ENCODE measurements at places on chromosomes 1 and 21. TPM values are rescaled to one million over a fixed set of nuclear protein-coding genes. Genes with fewer than 3 reads are reported as not detected.

GRCh38 chr21:43645136-43645891 is 14.0 kb downstream of the HSF2BP start:
- DNase-seq = no peak
- peaks cover 24% of the 10 kb centered on the region for H3K4me1 ChIP-seq
- H3K36me3 ChIP-seq = no peaks in the 10 kb centered on the region
- H3K4me3 ChIP-seq = peak overlapping the region; percentile 81

- DNase-seq = no peak
- H3K36me3 ChIP-seq = no peaks in the 10 kb centered on the region
Measured at GRCh38 chr1:201740086-201740541, 88.8 kb upstream of the IPO9 start.

DNA sequence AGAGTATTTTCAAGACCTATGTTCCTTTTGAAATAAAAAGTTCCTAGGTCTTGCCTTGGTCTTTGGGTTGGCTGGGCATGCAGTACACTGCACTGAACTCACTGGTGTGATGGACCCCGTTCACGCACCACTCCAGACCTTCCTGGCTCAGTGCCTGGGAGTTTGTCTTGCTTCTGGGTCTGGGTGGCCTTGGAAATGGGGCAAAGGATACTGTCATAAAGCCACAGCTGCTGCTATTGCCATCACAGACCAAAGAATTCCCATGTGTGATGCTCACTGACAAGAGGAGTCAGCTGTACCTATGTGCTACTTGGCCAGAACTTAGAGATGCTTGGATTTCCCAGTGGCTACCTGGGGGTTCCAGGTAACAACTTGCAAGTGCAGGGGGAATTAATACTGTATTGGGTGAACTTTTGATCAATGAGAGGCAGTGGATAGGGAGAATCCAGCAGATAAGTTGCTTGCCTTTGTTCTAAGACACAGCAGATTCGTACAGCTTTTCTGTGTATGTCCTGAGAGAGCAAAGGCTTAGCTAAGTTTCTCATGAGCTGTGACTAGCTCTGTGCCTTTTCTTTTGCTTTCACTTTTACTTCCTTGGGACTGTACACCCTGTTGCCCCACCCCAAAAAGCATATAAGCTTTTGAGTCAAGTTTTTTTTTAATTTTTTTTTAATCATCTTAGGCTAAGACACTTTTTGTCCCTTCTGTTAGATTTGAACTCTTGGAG is 115.3 kb downstream of the RUNX1 start:
- no peaks in the 10 kb centered on the region for H3K27me3 ChIP-seq
- H3K4me3 ChIP-seq = peak overlapping the region; percentile 82
- peaks cover 5% of the 10 kb centered on the region for H3K36me3 ChIP-seq
- H3K27ac ChIP-seq = peak overlapping the region; percentile 91
- H3K4me1 ChIP-seq = peaks cover 52% of the 10 kb centered on the region
- peak; percentile 36 for DNase-seq

DNA sequence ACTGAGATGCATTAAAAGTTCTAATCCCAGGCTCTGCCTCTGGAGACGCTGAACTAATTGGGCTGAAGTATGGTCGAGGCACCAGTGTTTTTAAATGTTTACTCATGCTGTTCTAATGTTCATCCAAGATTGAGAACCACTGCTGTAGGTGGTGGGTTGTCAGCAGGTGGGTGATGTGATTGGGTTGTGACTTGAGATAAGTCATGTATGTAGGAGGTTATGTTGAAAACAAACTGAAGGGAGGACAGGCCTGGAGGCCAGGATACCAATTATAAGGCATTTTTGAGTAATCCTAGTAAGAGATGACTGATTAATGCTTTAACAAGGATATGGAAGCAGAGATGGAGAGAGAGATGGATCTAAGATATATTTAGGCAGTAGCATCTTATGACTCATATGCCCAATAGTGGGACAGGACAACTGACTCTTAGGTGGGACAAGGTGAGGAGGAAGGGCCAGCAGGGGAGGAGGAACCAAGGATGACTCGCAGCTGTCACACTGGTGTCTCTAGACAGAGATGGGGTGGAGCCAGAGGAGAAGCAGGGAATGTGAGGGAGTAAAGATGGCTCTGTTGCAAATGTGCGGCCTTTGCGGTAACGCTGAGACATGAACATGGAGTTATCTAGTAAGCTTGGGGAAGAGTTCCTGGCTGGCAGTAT is 29.3 kb downstream of the RAB4A start:
- no peak for DNase-seq
- peaks cover 32% of the 10 kb centered on the region for H3K36me3 ChIP-seq
- no peaks in the 10 kb centered on the region for H3K27me3 ChIP-seq
- H3K4me3 ChIP-seq = no peak overlapping the region
- no peak overlapping the region for H3K27ac ChIP-seq

GRCh38 chr1:38120552-38121230 is 74.1 kb upstream of the POU3F1 start:
- H3K4me3 ChIP-seq = no peak overlapping the region
- H3K27me3 ChIP-seq = peaks cover 7% of the 10 kb centered on the region
- no peaks in the 10 kb centered on the region for H3K4me1 ChIP-seq
- no peak for DNase-seq
- no peak overlapping the region for H3K27ac ChIP-seq

- DNase-seq = no peak
- H3K36me3 ChIP-seq = no peaks in the 10 kb centered on the region
- H3K4me1 ChIP-seq = no peaks in the 10 kb centered on the region
- no peak overlapping the region for H3K4me3 ChIP-seq
- no peak overlapping the region for H3K27ac ChIP-seq
- peaks cover 22% of the 10 kb centered on the region for H3K27me3 ChIP-seq
Measured at GRCh38 chr1:85342207-85342606, 65.8 kb upstream of the BCL10 start.

- no peak for DNase-seq
- H3K4me1 ChIP-seq = peaks cover 25% of the 10 kb centered on the region
- H3K36me3 ChIP-seq = peaks cover 24% of the 10 kb centered on the region
- no peak overlapping the region for H3K4me3 ChIP-seq
- H3K27ac ChIP-seq = peak overlapping the region; percentile 25
Measured at GRCh38 chr1:25896266-25896665, 10.0 kb downstream of the STMN1 start.

DNA sequence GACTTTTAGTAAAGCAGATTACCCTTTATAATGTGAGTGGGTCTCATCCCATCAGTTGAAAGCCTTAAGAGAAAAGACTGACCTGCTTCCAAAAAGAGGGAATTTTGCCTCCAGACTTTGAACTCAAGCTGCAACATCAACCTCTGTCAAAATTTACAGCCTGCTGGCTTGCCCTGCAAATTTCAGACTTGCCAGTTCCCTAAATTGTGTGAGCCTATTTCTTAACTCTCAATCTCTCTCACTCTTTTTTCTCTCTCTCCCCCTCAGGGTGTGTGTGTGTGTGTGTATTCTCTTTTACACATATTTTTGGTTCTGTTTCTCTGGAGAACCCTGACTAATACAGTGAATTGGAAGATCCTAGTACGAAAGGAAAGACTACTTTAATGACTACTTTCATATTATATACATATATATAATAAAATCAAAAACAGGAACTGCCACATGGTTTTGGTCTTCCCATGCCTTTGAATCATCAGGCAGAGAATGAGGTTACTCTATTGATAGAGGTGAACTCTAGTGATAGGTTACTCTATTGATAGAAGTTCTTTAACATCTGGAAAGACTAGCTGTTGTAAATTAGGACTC is 6.4 kb downstream of the OR2C3 start:
- no peak overlapping the region for H3K27ac ChIP-seq
- no peak overlapping the region for H3K4me3 ChIP-seq
- H3K36me3 ChIP-seq = no peaks in the 10 kb centered on the region
- H3K4me1 ChIP-seq = no peaks in the 10 kb centered on the region

DNA sequence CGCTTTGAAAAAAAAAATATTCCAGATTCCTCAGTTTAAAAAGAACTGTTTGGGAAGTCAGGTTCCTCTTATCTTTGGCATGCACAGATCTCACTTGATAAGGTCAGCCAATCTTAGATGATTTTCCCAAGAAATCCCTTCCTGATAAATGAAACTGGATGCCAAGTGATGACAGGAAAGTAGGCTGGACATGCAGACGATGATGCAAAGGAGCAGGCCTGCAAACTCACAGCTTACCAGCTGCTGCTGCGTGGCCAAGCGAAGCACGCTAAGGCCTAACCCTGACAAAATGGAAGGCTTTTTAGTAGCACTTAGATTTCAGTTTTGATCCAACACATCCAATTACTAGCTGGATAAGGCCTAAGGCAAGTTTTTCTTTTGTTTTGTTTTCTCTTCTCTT is 10.1 kb downstream of the TADA1 start:
- peaks cover 36% of the 10 kb centered on the region for H3K36me3 ChIP-seq
- no peak overlapping the region for H3K27ac ChIP-seq
- no peaks in the 10 kb centered on the region for H3K27me3 ChIP-seq
- DNase-seq = no peak

DNA sequence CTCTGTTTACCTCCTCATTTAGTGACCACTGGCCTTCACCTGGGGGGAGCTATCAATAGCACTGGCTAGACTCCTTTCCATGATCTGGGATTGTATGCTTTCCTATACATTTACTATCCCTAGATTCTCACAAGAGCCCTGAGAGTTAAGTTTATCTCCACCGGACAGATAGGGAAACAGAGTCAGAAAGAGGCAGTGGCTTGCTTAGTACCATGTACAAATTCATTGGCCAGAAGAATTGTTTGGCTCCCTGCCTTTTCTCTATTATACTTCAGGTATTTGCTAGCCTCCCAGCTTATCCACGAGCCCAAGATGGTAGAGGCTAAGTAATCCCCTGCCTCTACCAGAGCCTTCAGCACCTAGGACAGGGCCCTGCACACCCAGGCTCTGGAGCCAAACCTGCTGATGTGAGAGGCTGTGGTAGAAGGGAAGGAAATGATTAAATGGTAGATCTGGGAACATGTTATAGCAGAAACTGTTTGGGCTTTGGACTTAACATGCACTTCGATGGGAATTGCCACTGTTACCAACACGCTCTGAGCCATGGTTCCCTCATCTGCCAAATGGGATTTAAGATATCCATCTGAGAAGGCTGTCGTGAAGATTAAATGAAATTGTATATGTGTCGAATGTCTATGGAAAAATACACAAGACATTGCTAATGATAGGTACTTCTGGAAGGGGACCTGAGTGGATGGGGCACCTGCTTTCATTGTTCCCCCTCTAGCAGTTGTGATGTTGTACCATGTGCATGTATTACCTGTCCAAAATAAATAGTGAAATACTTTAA is 3.1 kb upstream of the BLACAT1 start:
- H3K4me1 ChIP-seq = peaks cover 9% of the 10 kb centered on the region
- peaks cover 64% of the 10 kb centered on the region for H3K27me3 ChIP-seq
- DNase-seq = peak; percentile 48

GRCh38 chr1:165253818-165254254 is 102.7 kb downstream of the LMX1A start:
- DNase-seq = no peak
- no peaks in the 10 kb centered on the region for H3K4me1 ChIP-seq
- H3K27ac ChIP-seq = no peak overlapping the region
- H3K4me3 ChIP-seq = no peak overlapping the region
- no peaks in the 10 kb centered on the region for H3K36me3 ChIP-seq

The RHD gene
- total RNA-seq = not detected

The PEX14 gene
- total RNA-seq = 25.2 TPM

The KMO gene
- total RNA-seq = not detected

The OR2T35 gene
- total RNA-seq = not detected

Data from activated naive CD8-positive, alpha-beta T cell treated with anti-CD3 and anti-CD28 coated beads, Interleukin-2, amount 10 ng/mL, durations not matched to agents 7 days and 5 days (primary cell).